ENCODE measurements at places on chromosomes 1 and 21.
A peak's percentile ranks its signal among the peaks of the same experiment; 100 is the strongest.

- DNase-seq, result no peak
Observed at GRCh38 chr1:159800177-159800930, 1.8 kb upstream of the FCRL6 start.

DNA sequence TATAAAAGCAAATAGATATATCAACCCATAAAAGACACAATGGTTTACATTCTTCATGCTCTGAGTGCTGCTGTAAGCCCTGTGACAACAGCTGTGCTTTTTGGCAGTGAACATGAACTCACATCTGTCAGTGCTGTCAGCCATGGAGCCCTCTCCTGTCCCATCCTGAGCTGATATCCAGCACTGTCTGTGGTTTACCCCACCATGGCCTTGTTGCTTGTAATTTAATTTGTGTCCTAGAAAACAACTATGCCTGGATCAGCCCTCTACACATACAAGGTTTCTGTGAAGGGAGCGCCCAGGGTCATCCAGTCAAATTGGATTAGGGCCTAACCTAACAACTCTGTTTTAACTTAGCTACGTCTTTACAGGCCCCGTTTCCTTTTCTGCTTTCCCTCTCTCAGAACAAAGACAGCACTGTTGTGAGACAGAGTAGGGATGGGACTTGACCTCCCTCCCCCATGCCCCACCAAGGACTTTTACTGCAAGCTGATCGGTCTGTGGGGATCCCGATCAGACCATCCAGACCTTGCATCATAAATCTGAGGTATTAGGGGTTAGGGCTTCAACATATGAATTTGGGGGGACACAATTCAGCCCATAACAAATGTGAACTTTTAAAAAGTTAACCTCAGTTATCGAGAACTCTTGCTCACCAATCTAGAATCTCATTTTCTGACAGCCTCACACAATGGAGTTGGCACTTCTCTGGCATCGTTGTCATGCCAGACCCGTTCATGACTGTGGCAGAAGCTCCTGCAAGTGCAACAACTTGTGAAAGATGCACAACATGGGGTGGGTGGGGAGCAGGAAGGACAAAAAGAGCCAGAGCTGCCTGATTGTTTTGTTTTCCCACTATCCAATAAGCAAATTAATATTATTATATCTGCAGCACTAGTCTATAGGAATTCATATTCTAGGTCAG lies 16.4 kb upstream of the SLC44A3 start:
- DNase-seq, result no peak

- no peak for DNase-seq
Observed at GRCh38 chr1:180521474-180522212, 19.3 kb upstream of the ACBD6 start.

DNA sequence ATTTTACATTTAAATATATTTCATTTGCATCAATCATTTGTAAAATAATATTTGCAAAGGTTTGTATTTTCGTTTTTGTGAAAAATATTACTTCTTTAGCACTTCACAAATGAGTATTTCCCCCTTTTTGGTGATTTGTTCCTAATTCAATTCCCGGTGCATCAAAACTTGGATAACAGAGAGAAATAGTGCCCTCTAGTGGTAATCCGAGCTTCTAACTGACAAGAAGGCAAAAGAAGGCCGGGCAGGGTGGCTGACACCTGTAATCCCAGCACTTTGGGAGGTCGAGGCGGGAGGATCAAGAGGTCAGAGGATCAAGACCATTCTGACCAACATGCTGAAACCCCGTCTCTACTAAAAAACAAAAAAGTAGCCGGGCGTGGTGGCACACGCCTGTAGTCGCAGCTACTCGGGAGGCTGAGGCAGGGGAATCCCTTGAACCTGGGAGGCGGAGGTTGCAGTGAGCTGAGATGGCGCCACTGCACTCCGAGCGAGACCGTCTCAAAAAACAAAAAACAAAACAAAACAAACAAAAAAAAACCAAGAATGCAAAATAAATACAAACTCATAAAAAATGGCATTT lies 137.7 kb downstream of the COL11A1 start:
- no peak for DNase-seq

DNA sequence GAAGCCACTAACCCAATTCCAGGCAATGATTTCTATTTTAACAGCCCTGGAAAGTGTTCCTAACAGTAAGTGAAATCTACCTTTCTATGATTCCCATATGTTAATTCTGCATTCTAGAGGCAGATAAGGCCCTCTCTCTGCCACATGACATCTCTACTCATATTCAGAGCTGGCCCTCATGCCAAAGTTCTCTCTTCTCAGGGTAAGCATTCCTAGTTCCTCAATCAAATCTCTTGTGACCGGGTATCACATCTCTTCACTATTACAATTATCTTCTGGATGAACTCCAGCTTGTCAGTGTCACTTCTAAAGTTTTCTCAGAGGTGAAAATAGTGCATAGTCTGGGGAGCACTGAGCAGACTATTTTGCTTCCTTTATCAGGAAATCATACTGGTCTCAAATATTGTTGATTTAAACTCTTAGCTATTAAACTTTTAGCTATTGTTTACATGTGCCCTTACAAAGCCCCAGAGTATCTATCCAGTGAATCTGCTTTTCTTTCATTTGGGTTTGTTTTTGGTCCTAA lies 66.4 kb upstream of the TNFSF18 start:
- no peak for DNase-seq

DNA sequence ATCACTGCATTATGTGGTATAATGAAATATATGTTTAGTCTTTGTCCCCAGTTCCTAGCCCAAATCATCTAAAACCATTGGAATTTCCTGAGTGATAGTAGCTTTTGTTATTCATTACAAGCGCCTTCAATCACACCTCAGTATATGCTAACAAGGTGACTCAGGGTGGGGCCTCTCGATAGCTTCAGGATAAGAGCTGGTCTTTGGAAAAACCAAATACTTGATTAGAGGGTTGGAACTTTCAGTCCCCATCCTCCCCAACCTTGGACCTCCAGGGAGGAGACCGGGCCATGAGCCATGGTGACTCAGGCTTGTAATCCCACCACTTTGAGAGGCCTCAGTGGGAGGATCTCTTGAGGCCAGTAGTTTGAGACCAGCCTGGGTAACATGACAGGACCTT lies 5.1 kb upstream of the BRDT start:
- no peak for DNase-seq

GRCh38 chr1:112563341-112563740 lies 54.6 kb downstream of the WNT2B start:
- DNase-seq, result no peak

DNA sequence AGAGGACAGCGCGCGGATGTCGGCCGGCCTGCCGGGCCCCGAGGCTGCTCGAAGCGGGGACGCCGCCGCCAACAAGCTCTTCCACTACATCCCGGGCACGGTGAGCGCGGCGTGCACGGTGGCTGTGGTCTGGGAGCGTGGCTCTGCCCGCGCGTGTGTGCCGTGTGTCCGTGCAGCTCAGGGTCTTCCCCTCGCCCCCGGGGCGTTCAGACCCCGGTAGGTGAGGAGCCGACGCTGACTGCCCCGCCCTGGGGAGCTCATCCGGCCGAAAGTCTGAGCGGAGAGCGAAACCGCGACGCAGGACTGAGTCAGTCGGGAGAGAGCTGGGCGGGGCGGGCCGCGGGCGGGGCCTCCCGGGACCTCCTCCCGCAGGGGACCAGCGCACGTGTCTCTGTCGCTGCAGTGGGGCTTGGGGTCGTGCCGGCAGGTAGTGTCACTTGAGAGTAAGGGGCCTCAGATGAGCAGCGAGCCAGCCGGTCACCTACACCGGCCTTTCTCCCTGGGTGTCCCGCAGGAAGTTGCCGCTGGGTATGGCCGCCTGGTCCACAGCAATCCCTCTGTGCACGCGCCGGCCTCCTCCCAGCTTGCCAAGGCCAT lies 520 bp downstream of the PLEKHN1 start:
- peak; percentile 47 for DNase-seq
